ENCODE measurements at places on chromosomes 12 and 14.

- DNase-seq: peak; percentile 55
Observed at GRCh38 chr12:104282109-104282508, 21.4 kb upstream of the EID3 start.

DNA sequence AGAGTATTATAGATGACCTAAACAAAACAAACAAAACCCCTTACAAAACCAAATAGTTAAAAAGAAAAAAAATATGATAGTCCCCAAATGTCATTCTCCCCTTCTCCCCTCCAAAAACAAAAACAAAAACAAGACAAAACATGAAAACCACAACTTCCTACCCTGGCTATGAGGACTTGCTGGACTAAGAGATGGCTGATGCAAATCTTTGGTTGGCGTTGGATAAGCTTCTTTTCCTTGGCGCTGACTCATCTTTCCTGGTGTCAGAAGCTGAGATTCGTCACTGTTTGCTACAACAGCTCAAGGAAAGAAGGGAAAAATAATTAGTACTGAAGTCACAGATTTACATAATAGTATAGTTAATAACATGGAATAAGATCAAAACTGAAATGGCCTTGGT lies 102.5 kb upstream of the BBS10 start:
- peak; percentile 87 for DNase-seq

DNA sequence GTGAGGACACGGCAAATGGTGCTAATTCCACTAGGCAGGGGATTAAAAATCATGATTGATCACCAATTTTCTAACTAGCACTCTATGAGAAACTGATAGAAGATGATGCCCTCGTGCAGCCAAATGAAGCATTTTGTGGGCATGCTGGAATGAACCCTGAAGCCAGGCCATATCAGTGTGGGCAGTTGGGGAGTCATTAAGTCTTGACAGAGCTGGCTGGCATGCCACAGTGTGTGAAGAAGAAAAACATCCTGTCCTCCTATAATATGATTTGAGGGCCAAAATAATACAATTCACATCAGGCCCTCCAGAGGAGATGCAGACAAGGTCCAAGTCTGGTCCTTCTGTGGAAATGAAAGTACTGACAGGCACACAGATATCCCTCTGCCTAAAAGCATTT lies 107.1 kb downstream of the TMTC1 start:
- DNase-seq: no peak

DNA sequence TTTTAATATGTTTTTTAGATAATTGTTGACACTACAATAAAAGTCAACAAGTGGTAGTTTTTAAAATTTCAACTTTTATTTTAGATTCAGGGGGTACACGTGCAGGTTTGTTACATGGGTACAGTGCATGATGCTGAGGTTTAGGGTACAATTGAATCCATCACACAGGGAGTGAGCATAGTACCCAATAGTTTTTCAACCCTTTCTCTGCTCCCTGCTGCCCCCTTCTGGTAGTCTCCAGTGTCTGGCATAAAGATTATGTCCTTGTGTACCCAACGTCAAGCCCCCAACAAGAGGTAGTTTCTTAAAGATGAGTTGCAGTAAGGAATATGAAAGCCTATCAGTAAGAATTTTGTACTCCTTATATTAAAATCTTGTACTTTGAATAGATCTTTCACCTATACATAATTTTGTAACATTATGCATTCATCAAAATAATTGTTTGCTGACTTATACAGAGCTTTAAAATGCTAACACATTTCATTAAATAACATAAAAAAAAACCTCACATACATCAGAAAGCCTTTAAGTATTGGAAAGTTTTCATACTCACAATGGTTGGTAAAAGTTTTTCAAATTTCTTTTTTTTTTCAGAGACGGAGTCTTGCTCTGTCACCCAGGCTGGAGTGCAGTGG lies 5.4 kb upstream of the RALGAPA1 start:
- DNase-seq: peak; percentile 36

All from fibroblast of skin of abdomen (primary cell).